Renal cortical epithelial cell (primary cell): ENCODE measurements at places on chromosomes 7 and 10. TPM values are rescaled to one million over a fixed set of nuclear protein-coding genes. Genes with fewer than 3 reads are reported as not detected.

The CDC14C gene
- under 0.01 and 0.05 TPM in 2 replicates for total RNA-seq

The BCAP29 gene
- 63.4 and 116 TPM in 2 replicates for total RNA-seq

The OGDHL gene
- total RNA-seq = 7.1 and 58.5 TPM in 2 replicates

The CUBN gene
- total RNA-seq = 0.35 and 4.0 TPM in 2 replicates

The KCP gene
- 1.9 and 6.8 TPM in 2 replicates for total RNA-seq

The SEMA4G gene
- total RNA-seq = 0.69 and 7.0 TPM in 2 replicates

The NKX6-2 gene
- total RNA-seq = 0.35 TPM in 1 of 2 replicates, not detected in the other

The LARP4B gene
- 29.9 and 45.1 TPM in 2 replicates for total RNA-seq

The CREB5 gene
- 6.9 and 14.1 TPM in 2 replicates for total RNA-seq

The KBTBD2 gene
- total RNA-seq = 52.5 and 76.1 TPM in 2 replicates

- no peak for DNase-seq
These were observed 57.3 kb downstream of the TCF7L2 start for GRCh38 chr10:113007343-113007771.

- DNase-seq = no peak
These were observed 20.4 kb downstream of the GRID2IP start for GRCh38 chr7:6530626-6531491.

DNA sequence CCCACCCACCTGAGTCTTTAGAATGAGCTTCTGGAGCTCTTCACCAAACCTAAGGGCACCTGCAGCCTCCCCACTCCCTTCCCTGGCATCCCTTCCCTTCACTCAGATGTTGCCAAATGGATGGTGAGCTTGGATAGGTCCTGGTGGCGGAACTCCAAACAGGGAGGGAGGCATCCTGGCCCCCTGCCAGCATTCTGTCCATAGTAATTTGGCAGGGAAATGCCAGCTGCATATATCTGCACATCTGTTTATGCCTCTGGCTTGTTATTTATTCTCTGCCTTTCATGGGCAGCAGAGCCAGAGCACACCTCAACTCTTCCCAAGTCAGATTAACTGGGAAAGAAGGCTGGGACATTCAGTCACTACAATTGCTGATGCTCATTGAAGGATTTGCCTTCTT, 18.1 kb downstream of the KAZALD1 start:
- DNase-seq = no peak

- DNase-seq = peak; percentile 86
These were observed 21.2 kb downstream of the PRXL2A start for GRCh38 chr10:80429521-80429973.

DNA sequence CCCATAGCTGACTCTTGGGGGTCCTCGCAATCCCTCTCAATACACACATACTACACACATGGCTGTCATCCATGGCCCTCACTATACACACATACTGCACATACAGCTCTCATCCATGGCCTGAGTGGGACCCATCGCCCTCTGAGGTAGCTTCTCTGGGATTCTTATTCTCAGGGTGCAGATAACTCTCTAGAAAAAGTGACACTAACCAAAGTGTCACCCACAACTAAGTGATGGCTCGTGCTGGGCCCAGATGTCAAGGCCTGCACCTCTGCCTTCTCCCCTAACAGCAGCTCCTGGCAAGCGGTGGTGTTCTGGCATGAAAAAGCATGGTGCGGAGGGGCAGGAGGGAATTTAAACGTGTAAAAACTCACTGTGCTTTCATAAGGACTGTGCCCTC, 62.7 kb upstream of the ZPBP start:
- no peak for DNase-seq

GRCh38 chr7:23261843-23262452, 15.4 kb downstream of the GPNMB start:
- DNase-seq = peak; percentile 47

GRCh38 chr7:1558181-1558811, 2.3 kb upstream of the TMEM184A start:
- no peak for DNase-seq

DNA sequence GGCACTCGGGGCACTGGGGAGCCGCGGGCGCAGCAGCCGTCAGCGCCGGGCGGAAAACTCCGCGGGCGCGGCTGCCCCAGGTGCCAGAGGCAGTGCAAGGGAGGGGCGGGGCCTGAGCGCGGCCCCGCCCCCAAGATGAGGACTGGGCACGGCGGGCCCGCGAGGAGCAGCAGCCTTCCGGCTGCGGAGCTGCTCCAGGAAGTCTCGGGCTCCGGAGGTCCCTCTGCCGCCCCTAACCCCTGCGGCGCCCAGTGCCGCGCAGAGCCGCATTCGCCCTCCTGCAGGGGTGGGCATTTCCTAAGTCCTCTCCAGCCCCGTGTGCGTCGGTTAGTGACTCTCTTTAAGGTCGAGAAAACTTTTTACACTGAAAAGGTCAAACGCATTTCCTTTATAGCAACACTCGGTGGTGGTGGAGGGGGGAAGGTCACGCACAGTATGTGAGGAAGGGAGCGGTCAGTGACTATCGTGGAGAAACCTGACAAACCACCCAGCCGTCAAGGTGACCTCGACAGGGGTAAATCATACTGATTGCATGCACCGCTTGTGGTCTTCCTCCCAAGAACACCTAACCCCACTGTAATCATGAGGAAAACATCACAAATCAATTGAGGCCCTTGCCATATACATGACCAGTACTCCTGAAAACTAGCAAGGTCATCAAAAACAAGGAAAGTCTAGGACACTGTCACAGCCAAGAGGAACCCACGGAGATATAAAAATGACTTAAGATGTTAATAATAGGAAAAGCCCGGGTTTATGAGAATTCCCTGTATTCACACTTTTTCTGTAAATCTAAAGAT, at the start of gene ANXA11:
TSS of gene ANXA11 (minus strand) at position 61 of the 800 bp plus-strand sequence. CDS start 32,676 bp downstream, outside the sequence.
- peak; percentile 48 for DNase-seq

DNA sequence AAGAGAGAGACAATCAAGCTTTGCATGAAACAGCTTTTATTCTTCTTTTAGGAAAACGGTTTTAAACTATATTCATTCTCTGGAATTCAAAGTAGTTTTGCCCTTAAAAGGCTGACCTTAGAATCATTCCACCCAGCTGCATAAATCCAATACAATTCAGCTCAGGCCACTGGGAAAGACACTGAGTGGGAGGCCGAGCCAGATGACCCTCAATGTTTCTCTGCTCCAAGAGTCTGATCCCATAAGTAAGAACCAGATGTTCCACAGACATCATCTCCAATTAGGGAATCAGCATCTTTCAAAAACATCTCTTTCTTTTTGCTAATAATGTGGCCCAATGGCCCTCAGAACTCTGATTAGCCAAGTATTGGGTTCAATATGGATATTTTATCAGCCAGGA, 26.1 kb downstream of the CREB3L2 start:
- DNase-seq = no peak
